ENCODE measurements at places on chromosomes 1 and 21. TPM values are rescaled to one million over a fixed set of nuclear protein-coding genes. Genes with fewer than 3 reads are reported as not detected.

DNA sequence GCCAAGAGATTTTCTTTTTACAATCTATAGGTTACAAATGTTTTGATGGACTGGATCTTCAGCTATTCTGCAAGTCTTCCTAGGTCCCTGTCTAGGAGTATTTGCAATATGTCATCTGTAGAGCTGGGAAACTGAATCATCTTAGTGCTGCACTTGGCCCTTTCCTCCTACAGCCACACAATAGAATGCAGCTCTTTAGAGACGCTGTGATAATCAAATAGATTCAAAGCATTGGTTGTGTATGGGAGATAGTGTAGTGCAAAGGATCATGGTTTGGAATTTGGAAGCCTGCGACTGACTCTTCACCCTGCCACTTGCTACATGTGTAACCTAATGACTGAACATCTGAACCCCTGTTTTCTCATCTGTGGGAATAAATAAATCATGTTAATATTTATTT lies 93.7 kb downstream of the AK5 start:
- no peak for DNase-seq

- no peak for DNase-seq
Observed at GRCh38 chr1:76281306-76281705, 206.8 kb downstream of the ST6GALNAC3 start.

Gene KCNE2
- 0.39 TPM for total RNA-seq

Gene PTPN7
- not detected for total RNA-seq

GRCh38 chr1:230496451-230496850 lies 70.3 kb upstream of the PGBD5 start:
- no peak for DNase-seq

DNA sequence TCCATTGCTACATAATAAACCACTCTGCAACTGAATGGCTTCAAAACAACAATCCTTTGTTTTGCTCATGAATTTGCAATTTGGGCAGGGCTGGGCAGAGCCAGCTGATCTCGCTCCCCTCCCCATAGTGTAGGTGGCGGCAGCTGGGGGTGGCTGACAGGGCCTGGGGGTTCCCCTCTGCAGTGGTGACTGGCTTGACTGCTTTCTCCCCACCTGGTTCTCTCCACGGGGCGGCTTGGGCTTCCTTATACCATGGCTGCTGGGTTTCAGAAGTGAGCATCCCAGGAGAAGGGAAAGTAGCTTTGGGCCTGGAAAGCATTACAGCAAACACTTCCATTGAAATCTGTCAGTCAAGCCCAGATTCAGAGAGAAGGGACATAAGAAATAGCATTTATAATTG lies 129.7 kb upstream of the ZBTB40 start:
- DNase-seq, result no peak

Gene KCNA2
- 2.5 TPM for total RNA-seq

DNA sequence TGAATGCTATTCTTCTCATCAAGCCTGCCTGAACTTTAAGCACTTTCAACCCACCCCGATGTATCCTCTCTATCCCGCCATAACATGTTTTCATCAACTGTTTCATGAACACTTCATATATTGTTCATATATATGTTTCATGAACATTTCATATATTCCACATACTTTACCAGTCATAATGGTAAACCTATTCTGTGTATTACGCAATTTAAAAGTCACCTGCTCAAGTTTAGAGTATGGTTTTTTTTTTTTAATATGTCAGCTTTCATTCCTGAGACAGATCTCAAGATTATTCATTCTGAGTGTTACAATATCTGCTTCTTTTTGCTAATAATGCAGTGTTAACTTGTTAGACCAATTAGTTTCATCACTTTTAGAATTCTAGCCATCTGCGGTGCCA lies 140.7 kb downstream of the SIPA1L2 start:
- no peak for DNase-seq

Measured in neural crest cell (in vitro differentiated cells).